Activated CD8-positive, alpha-beta T cell treated with anti-CD3 and anti-CD28 coated beads, Interleukin-2, amount 10 ng/mL, durations not matched to agents 7 days and 5 days (primary cell): ENCODE measurements at places on chromosomes 13 and 19. TPM values are rescaled to one million over a fixed set of nuclear protein-coding genes. Genes with fewer than 3 reads are reported as not detected.
A peak's percentile ranks its signal among the peaks of the same experiment; 100 is the strongest.

DNA sequence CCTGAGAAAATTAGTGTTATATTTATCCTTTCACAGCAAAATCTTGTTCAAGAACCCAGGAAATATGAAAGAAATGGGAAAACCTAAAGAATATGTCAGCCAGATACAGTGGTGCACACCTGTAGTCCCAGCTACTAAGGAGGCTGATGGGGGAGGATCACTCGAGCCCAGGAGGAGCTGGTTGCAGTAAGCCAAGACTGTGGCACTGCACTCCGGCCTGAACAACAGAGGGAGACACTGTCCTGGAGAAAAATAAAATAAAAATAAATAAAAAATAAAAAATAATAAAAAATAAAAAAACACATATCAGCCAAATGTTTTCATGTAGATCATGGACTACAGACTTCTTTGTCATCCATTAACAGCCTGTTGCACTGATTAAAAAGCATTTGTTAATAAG is 244.8 kb upstream of the KLHL1 start:
- H3K4me1 ChIP-seq, result no peaks in the 10 kb centered on the region
- H3K27me3 ChIP-seq, result no peaks in the 10 kb centered on the region
- H3K27ac ChIP-seq, result no peak overlapping the region
- DNase-seq, result no peak
- no peak overlapping the region for H3K4me3 ChIP-seq

GRCh38 chr13:28355822-28356371 is 139.0 kb downstream of the FLT1 start:
- peak overlapping the region; percentile 92 for H3K27ac ChIP-seq
- DNase-seq, result peak; percentile 57
- peak overlapping the region; percentile 65 for H3K4me3 ChIP-seq
- peaks cover 51% of the 10 kb centered on the region for H3K4me1 ChIP-seq
- peaks cover 33% of the 10 kb centered on the region for H3K36me3 ChIP-seq

The TSKS gene
- 1.1 TPM for total RNA-seq

DNA sequence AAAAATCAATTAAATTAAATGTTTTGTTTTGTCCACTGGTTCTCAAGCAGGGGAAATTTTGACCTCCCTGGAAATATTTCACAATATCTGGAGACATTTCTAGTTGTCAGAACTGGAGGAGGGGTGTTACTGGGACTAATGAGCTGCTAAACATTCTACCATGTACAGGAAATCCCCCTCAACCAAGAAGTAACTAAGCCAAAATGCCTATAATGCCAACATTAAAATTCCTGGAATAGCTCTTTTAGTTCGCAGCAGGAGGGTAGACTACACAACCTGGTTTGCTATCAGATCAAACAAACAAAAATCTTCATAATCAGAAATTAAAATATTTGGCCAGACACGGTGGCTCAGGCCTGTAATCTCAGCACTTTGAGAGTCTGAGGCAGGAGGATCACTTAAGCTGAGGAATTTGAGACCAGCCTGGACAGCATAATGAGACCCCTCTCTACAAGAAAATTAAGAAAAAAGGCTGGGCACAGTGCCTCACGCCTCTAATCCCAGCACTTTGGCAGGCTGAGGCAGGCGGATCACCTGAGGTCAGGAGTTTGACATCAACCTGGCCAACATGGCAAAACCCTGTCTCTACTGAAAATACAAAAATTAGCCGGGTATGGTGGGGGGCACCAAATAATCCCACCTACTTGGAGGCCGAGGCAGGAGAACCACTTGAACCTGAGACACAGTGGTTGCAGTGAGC is 13.7 kb upstream of the SMARCA4 start:
- DNase-seq, result no peak
- no peak overlapping the region for H3K27ac ChIP-seq
- H3K4me1 ChIP-seq, result peaks cover 4% of the 10 kb centered on the region
- H3K4me3 ChIP-seq, result no peak overlapping the region

DNA sequence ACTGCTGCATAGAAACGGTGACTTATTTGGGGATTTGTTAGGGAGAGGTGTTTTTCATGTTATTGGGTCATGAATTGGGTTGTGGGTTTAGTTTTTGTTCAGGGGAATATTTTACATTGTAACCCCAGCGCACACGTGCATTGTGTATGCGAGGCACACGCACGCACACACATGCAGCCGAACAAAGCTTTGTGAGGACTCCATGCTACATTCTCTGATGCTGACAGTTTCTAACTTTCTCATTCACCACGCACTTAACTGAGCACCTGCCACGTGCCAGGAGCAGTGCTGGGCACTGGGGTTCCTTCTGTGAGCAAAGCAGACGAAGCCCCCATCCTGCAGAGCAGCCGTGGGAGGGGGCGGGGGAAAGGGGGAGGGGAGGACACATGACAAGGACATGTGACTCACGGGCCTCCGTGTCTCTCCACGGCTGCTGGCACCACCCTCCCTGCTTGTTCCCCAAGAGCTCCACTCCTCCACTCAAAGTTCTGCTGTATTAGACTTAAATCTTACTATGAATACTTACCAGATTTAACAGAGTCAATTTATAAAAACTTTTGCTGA is 55.6 kb downstream of the SLC7A9 start:
- H3K27me3 ChIP-seq, result peaks cover 7% of the 10 kb centered on the region
- H3K27ac ChIP-seq, result no peak overlapping the region
- no peaks in the 10 kb centered on the region for H3K36me3 ChIP-seq
- peaks cover 13% of the 10 kb centered on the region for H3K4me1 ChIP-seq

- no peaks in the 10 kb centered on the region for H3K4me1 ChIP-seq
- H3K4me3 ChIP-seq, result no peak overlapping the region
- no peak for DNase-seq
Measured at GRCh38 chr13:41691274-41691673, 233.9 kb downstream of the RGCC start.

- DNase-seq, result no peak
- H3K4me3 ChIP-seq, result no peak overlapping the region
- no peak overlapping the region for H3K27ac ChIP-seq
- H3K36me3 ChIP-seq, result no peaks in the 10 kb centered on the region
- H3K27me3 ChIP-seq, result no peaks in the 10 kb centered on the region
Measured at GRCh38 chr13:81779876-81780275, 1439.0 kb upstream of the SPRY2 start.

The CYP2A6 gene
- total RNA-seq, result not detected

DNA sequence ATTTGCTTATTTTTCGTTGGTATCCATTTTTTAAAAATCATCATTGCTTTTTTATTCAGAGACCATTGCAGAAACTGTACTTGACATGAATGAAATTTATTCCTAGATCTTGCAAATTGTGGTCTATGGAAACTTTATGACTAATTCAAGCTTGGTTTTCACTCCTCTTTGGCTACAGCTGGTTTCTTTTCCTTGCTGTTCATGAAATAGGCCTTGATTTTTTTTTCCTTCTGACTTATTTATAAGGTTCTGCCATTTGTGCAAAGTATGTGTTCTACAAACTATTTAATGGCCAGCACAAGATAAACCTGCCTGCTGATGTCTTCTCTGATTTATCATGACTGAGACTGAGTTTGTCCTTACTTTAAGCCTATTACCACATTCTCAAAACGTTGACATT is 764.0 kb upstream of the SLITRK5 start:
- H3K27me3 ChIP-seq, result no peaks in the 10 kb centered on the region
- no peak overlapping the region for H3K4me3 ChIP-seq
- no peak for DNase-seq

The ACP7 gene
- total RNA-seq, result not detected

The SHD gene
- not detected for total RNA-seq

The RBM42 gene
- total RNA-seq, result 119 TPM

DNA sequence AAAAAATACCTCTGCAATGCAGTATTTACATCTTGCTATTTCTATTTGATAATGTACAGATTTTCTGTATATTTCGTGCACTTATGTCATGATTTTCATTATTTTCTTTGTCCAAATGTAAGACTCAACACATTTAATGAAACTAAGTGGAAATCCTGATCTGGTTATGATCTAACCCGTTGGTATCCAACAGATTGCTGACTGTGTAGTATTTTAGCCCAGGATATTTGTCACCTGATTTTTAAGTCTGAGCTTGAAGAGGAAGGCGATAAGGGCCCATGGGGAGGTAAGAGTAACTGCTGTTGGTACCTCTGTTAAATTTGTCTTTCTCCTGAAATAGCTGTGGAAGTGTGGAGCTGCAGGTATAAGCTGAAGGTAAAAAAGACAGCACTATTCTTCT is 45.3 kb downstream of the WASF3 start:
- peaks cover 15% of the 10 kb centered on the region for H3K4me1 ChIP-seq
- H3K27ac ChIP-seq, result no peak overlapping the region
- no peak for DNase-seq
- no peaks in the 10 kb centered on the region for H3K36me3 ChIP-seq
- H3K27me3 ChIP-seq, result peaks cover 22% of the 10 kb centered on the region

GRCh38 chr13:113349491-113349890 is 14.4 kb downstream of the GRTP1 start:
- H3K36me3 ChIP-seq, result peaks cover 3% of the 10 kb centered on the region
- no peak overlapping the region for H3K27ac ChIP-seq
- no peak for DNase-seq
- no peak overlapping the region for H3K4me3 ChIP-seq
- no peaks in the 10 kb centered on the region for H3K4me1 ChIP-seq

GRCh38 chr13:38965281-38965680 is 25.4 kb downstream of the STOML3 start:
- no peak overlapping the region for H3K27ac ChIP-seq
- peaks cover 6% of the 10 kb centered on the region for H3K27me3 ChIP-seq
- H3K4me1 ChIP-seq, result no peaks in the 10 kb centered on the region
- H3K36me3 ChIP-seq, result no peaks in the 10 kb centered on the region
- H3K4me3 ChIP-seq, result no peak overlapping the region
- no peak for DNase-seq
